Mesenteric fat pad (tissue), 1 donor: ENCODE measurements at places on chromosomes 3 and 15. TPM values are rescaled to one million over a fixed set of nuclear protein-coding genes. Genes with fewer than 3 reads are reported as not detected.

CHRNA3 gene
- not detected for total RNA-seq

NDN gene
- total RNA-seq: 49.5 TPM

CHST13 gene
- 2.3 TPM for total RNA-seq

CAMK2N2 gene
- total RNA-seq: not detected

DNA sequence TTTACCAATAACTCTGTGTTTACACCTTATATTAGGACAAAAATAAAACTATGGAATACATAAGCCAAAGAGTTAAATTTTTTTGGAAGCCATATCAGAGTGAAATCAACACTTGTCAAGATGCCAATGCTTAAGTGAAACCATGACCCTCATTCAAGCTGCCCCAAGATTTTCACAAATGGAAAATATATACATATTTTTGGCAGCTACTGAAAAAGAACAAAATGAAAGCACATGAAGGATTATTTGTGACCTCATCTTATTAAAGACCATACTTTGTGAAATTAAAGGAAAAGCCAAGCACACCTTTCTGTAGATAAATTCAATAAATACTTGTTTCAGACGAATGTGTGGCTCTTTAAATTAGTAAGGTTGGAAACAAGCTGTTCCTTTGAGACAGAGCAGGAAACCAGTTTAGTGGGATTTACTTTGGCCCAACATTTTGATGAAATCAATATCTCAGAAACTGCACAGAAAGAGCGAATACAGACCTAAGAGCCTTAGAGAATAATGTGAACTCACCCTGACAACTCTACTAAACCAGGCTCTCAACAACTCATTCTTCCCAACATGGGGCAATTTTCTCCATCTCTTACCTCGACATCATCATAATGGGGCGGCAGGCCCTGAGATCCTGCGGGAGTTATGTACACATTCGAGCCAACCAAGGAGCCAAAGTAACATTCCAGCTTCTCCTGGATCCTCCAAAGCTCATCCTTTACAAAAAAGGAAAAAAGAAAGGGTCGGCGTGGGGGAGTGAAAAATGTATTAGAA, 11.1 kb downstream of the RIOX2 start:
- no peak for DNase-seq

GRCh38 chr15:101038327-101039003, 119.3 kb downstream of the LRRK1 start:
- no peak for DNase-seq

GRCh38 chr3:182583545-182583944, 209.8 kb upstream of the ATP11B start:
- DNase-seq: no peak

- no peak for DNase-seq
Measured at GRCh38 chr15:47442371-47442770, 274.9 kb upstream of the SEMA6D start.

- no peak for DNase-seq
Measured at GRCh38 chr15:88487796-88488523, 20.5 kb downstream of the MRPS11 start.

DNA sequence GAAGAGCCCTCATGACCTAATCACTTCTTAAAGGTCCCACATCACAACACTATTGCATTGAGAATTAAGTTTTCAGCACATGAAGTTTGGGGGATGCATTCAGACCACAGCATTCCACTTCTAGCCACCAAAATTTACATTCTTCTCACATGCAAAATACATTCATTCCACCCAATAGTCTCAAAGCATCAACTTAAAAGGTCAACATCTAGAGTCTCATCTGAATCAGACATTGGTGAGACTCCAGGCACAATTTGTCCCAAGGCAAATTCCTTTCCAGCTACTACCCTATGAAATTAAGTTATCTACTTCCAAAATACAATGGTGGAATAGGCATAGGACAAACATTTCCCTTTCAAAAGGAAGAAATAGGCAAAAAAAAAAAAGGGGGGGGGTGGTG, 64.9 kb downstream of the PLSCR2 start:
- DNase-seq: no peak

DNA sequence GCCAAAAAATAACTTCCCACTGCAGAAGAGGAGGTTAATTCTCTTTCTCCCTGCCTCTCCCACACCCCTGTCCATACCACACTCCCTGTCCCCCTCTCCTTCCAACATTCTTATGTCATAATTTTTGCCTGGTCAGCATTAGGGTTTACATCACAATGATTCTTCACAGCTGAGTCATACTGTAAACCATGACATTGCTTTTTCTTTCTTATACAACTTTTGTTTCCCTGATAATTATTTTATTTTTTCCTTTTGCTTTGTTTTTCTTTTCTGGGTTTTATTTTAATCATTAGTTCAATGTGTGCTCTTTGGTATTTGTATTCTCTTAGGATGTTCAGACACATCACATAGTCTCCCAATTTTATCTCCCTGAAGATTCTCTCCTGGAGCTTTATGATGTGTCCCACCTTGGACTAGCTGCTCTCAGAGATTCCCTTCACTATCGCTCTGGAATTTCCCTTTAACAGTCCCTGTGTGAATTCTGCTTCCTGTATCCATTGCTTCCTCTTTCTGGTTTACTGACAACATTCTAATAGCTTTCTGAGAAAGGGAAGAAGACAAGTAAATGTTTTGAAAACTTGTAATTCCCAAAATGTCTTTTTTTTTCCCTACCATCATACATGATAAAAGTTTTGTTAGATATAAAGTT, 70.7 kb downstream of the SOX2 start:
- no peak for DNase-seq

GRCh38 chr15:91620229-91620628, 233.3 kb upstream of the SLCO3A1 start:
- DNase-seq: no peak
